NCI-H460 (cell line): ENCODE measurements at places on chromosomes 7 and 10. TPM values are rescaled to one million over a fixed set of nuclear protein-coding genes. Genes with fewer than 3 reads are reported as not detected.

The CRTAC1 gene
- total RNA-seq: not detected in 2 replicates

The CYP3A7 gene
- total RNA-seq: not detected in 2 replicates

DNA sequence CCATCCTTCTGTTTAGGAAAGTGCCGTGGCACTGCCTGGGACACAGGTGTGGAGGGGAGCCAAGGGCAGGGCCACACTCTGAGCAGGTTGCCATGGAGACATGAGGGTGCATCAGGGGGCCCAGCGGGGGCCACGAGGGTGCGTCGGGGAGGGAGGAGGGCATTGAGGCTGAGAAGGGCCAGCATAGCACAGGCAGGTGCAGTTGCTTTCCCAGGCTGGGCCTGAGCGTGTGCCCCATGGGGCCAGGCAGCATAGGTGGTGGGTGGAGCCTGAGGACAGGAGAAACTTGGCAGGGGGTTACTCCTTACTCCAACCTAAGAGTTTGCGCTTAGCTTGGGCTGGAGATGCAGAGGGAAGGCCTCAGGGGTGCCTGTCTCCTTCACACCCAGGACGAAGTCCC lies 15.2 kb downstream of the YKT6 start:
- no peak for DNase-seq

The NAT16 gene
- 0.09 TPM in 1 of 2 replicates, not detected in the other for total RNA-seq

DNA sequence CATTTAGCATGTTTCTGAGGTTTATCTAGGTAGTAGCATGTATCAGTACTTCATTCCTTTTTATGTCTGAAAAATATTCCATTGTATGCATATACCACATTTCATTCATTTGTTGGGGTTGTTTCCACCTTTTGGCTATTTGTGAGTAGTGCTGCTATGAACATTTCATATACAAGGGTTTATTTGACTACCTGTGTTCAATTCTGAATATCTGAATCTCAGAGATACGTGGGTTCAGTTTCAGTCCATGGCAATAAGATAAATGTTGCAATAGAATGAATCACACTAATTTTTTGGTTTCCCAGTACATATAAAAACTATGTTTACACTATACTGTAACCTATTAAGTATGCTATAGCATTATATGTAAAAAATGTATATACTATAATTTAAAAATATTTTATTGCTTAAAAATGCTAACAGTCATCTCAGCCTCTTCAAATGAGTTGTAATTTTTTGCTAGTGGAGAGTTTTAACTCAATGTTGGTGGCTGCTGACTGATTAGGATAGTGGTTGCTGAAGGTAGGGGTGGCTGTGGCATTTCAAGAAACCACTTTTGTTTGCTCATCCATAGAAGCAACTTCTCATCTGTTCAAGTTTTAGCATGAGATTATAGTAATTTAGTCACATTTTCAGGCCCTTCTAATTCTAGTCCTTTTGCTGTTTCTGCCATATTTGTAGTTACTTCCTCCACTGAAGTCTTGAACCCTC lies 13.9 kb downstream of the PLEKHA1 start:
- no peak for DNase-seq

DNA sequence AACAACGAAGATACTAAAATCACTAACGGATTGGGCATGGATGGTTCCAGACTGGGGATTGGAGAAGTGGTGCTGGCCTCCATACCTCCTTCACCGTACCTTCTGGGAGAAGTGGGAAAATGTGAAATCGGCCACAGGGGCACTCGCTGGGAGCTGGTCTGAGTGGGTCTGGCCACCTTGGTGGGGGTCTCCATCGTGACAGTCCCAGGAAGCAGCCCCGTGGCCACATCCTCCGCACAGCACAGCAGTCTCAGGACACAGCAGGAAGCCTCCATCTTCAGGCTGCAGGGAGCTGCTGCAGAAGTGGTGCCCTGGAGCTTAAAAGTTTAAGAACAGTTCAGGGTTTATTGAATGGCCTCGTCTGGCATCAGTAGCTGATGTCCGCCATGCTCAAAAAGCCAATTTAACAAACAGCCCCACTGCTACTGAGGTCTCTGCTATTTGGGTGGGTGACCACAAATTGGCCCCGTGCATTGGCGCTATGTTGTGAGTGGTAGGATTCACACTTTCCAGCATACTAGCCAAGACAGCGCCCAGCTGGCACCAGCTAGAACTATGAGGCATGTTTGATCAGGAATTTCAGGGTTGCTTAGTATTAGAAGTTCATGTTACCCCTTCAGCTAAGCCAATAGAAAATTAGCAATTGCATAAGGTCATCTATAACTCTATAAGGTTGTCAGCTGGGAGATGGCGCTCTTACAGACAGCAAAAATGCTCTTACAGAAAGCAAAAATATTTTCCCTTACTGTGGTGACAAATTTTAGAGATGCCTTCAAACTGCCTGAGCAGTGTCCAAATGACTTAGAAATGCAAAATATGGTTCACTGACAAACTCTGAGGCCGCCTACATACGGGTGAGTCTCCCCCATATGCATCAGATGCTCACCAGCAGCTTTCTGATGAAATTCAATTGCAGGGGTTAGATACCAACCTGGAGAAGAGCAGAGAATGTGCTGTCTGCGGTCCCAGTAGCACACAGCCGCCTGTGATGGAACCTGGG lies 17.0 kb downstream of the PKD1L1 start:
- no peak for DNase-seq

DNA sequence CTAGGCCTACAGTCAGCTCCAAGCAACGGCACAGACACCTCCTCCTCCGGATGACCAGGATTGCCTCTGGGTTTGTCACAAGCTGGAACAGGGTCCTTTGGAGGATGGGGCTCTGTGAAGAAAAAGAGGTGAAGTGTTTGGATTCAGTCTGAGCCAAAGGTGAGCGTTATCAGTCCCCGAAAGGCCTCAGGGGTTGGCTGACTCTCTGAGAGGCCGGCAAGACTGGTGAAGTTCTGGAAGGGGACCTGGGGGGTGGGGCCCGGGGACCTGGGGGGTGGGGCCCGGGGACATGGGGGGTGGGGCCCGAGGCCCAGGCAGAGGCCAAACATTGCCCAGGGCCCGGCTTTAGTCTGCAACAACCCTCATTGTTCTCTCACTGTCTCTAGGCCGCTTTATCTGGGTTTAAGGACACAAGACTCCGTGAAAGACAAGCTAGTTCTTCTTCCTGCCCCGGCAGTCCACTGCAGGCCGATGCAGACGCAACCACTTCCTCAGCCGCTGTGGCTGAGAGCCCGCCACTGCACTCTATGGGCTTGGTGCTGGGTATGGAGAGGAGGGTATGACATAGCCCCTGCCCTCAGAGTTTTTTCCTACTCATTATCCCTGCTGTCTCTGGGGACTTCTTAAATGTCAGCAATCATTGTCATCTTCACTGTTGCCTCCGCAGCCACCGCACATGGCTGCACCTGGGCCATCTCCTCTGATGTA lies 27.4 kb upstream of the PSAP start:
- no peak for DNase-seq

DNA sequence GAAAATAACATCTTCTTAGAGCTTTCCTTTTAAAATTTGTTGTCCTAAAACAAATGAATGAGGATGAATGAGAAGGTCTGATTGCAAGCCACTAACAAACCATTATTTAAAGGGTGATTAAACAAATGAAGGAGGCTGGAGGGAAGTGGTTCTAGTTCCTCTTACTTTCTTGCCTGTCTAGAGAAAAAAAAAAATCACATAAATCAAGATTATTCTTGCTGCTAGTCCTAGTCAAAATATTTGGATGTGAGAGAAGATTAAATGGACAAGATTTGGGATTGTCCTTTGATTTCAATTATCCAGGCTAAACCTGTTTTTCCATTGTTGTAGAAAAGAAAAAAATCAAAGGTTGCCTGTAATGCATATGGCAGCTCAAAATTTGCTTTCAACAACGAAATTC lies 3.3 kb downstream of the SKAP2 start:
- no peak for DNase-seq

GRCh38 chr7:113282875-113283274 lies 164.5 kb upstream of the SMIM30 start:
- DNase-seq: no peak

The CCDC71L gene
- total RNA-seq: 8.3 and 11.1 TPM in 2 replicates

DNA sequence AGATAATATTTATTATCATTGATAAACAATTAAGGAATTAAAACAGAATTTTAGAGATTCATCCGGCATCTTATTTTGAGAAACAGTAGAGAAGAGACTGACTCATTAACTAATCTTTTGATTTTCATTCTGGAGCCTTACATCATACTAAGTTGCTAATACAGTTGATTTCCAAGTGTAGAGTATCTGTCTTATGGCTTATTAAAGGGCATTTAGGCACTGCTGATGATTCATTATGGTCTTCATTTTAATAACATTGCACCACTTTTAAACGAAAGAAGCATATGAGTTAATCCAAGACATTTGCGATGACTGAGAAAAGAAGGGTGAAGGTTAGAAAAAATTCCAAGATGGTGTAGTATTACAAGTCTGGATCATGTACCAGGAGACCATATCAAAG lies 186.0 kb upstream of the CACNA2D1 start:
- DNase-seq: no peak

The TDRD1 gene
- not detected in 2 replicates for total RNA-seq

DNA sequence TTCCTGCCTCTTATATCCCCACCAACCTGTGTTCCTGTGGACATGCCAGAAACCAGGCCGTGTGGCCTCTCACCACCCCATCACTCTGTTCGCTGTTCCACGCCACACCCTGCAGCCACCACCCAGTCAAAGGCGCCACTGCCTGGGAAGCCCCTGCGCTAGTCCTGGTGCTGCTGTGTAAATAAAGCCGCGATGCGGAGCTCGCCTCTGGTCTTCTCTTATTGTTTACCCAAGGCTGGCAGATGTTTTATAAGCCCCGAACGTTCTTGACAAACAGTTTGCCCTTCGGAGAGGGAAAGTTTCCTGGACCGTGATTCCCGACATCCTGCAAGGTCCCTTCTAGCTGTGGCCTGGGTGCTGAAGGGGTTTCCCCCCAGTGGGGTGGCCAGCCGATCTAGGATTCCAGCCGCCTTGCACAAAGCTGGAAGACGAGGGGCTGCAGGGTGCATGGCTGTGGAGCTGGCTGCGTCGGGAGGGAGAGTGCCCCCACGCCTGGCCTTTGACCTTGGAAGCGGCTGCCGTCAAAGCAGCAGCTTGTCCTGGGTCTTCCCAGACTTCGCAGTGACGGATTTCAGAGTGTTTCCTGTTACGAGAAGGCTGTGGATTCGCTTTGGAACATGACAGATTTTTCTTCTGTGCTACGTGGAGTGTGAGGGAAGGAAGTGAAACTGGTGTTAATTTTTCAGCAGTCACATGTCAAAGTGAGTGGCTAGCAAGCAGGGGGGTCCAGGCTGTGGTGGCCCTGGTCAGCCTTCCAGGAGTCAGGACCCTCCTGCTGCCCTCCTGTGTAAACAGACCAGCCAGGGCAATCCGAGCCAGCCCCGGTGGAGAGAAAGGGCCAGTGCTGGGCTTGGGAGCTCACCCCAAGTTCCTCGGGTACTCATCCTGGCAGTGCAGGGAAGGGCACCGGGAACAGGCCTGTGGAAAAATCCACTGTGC lies 61.6 kb downstream of the LHPP start:
- no peak for DNase-seq

DNA sequence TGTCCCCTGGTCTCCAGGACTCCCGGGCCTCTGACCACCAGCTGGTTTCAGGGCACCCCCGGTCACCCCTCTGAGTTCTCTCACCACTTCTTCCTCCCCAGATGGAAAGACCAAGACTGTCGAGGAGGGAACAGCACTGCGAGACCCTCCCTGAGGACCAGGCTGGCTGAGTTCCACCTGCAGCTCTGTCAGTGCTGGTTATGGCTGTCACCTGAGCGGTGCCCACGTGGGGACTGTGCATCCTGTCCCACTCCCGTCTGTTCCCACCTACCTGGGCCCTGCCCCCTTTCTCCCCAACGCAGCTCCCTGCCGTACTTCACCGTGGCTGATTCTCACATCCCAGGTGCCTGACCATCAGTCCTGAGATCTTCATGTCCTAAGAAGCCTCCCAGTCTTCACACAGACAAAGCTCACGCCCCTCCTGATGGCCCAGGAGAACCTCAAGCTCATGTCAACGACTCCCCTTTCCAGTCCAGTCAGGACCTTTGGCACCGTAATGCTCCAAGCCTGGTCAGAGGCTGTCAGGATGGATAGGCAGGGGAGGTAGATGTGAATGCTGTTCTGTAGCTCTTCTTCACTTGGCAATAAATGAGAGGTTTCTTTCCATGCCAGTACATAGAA lies 159.7 kb downstream of the USP6NL start:
- no peak for DNase-seq

- no peak for DNase-seq
These were observed 809 bp downstream of the HOXA9 start for GRCh38 chr7:27164367-27165088.

DNA sequence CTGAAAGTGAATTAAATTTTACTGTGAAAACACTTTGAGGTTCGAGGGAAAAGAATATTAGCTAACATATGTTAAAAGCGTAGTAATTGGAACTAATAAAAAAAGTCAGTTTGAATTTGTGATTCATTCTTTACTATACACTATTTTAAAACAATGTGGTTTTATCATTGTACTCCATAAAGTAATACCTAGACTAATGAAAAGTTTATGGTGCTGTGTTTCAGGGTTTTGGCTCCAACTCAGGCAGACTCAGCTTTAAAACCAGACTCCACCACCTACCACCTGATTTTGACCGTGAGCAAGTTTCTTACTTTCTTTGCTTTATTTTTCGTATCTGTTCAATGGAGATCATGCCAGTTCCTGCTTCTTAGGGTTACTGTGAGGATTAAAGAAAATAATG lies 9.2 kb upstream of the PRTFDC1 start:
- no peak for DNase-seq

GRCh38 chr7:157116762-157117161 lies 22.0 kb upstream of the UBE3C start:
- DNase-seq: no peak

The LANCL2 gene
- 2.8 and 4.6 TPM in 2 replicates for total RNA-seq

DNA sequence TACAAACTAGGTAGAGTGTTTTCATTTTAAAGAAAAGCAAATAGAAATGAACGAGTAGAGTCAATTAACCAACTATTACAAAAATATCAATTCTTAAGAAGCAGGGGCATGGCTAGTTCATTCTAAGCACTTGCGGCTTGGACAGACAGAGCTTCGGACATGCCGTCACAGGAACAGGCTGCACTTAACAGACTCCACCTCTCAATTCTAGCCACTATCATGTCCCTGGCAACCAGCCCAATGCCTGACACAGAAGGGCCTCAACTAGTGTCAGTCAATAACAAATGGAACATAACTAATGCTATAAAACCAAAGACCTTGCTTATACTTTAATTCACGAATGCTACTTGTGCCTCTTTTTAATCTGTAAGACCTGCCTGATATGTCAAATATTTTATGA lies 74.4 kb downstream of the TPK1 start:
- DNase-seq: no peak
